ENCODE measurements at places on chromosomes 11 and 22. TPM values are rescaled to one million over a fixed set of nuclear protein-coding genes. Genes with fewer than 3 reads are reported as not detected.

DNA sequence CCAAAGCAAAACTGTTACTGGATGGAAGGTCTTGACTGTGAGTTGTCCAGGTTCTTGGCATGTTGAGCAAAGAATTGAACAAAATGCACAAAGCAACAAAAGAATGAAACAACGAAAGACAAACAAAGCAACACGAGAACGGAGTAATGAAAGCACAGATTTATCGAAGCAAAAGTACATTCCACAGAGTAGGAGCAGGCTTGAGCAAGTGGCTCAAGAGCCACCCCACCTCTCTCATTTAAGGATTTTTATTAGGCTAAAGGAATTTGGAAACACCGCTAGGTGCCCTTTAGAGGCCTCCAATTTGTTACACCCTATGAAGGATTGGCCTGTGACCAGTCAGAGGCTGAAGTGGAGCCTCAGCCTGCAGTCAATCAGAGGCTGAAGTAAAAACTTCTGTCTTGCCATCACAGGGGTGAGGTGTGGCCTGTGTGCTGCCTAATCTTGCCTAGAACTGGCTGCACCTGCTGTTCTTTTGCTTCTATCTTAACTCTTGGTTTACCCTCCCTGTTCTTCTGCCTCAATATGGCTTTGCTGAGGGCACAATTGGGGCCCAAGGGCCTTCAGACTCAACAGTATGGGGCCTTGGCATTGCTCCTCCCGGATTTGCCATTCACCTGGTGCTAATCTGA is 59.4 kb upstream of the FTH1 start:
- DNase-seq, result no peak

The LTO1 gene
- 16.7 TPM for total RNA-seq

- DNase-seq, result no peak
Observed at GRCh38 chr11:44519989-44520737, 45.3 kb upstream of the CD82 start.

- no peak for DNase-seq
Observed at GRCh38 chr22:34198976-34199375, 278.7 kb upstream of the LARGE1 start.

GRCh38 chr11:100434821-100435641 is 252.1 kb upstream of the ARHGAP42 start:
- no peak for DNase-seq

DNA sequence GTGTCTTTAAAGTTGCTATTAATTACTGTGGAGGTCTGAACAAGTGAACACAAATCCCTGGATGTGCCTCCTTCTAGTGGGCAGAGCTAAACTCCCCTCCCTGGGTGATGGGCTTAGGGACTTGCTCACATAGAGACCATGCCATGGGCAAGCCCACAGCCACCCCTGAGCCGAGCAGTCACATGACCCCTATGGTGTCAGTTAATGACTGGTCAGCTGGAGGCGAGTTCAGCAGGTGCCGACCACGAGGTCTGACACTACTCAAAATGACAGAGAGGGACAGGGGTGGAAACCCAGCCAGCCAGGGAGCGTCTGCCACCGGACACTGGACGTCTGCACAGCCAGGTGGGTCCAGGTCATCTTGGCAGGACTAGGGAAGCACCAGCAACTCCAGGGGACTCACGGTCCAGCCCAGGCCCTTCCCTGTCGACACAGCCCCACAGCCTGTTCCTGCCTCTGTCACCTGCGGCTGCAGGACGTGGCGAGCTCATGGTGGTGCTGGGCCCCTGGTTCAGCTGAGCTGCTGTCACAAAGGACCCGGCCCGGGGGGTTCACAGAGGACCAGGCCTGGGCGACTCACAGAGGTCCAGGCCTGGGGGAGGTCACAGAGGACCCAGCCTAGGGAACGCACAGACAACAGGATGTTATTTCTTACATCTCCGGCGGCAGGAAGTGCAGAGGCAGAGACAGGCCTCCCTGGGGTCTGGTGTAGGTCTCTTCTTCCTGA is 135.0 kb downstream of the BRD1 start:
- DNase-seq, result no peak

GRCh38 chr11:27207025-27207650 is 155.9 kb downstream of the CCDC34 start:
- DNase-seq, result no peak

The BATF2 gene
- not detected for total RNA-seq
